Activated T-helper 1 cell treated with Interleukin-2 at 50 U/mL for 16 hours (primary cell): ENCODE measurements at places on chromosomes 3 and 15.

GRCh38 chr15:74377831-74378766 is 10.7 kb upstream of the CYP11A1 start:
- DNase-seq: no peak

GRCh38 chr3:34107669-34108068 is 309.2 kb downstream of the PDCD6IP start:
- DNase-seq: no peak

GRCh38 chr3:73626106-73626505 is 1.4 kb upstream of the PDZRN3 start:
- no peak for DNase-seq

- no peak for DNase-seq
Observed at GRCh38 chr3:102079809-102080197, 230.5 kb downstream of the NFKBIZ start.

GRCh38 chr3:115194476-115194875 is 47.4 kb upstream of the ZBTB20 start:
- DNase-seq: no peak

DNA sequence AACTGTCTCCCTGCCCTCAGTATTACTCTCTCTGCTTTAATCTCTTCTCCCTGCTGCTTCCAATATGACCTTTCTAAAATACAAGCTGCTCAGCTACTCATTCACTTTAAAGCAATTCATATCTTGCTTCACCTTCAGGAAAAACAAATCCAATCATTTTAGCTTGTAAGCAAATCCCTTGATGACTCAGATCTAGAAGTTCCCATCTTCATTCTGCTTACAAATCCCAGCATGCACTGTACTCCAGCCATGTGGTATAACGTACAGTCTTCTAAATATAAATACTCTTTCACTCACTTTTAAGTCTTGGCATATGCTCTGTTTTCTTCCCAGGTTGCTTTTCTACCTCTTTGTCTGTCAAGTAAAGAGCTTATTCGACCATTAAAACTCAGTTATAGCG is 1009.1 kb upstream of the SEMA6D start:
- no peak for DNase-seq

DNA sequence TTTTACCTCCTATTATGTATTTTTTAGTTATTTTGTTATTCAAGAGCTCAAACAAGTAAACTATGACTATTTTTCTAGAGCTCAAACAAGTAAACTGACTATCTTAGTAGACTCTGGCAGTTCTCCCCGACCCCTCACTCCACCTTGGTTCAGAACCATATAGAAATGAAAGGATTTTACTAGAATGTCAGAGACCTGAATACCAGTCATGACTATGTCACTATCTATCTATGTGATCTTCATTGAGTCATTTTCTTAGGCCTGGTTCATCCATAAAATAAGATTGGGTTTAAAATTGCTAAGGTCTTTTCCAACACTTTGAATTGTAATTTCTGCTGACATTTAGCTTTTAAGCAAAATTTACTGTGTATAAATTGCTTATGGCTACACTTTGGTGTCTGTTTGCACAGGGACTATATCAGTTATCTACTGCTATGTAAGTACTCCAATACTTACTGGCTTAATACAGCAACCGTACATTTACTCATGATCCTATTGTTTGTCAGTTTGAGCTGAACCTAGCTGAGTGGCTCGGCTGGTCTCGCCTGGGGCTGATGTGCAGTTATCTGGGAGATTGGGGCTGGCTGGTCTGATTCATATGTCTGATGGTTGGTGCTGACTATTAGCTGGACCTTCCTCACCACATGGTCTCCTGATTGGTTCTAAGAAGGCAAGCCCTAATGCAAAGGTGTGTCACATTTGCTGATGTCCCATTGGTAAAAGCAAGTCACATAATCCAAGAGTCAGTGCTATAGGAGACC is 37.0 kb downstream of the RASA2 start:
- no peak for DNase-seq

- DNase-seq: no peak
Observed at GRCh38 chr15:82999426-82999825, 12.0 kb downstream of the C15orf40 start.

DNA sequence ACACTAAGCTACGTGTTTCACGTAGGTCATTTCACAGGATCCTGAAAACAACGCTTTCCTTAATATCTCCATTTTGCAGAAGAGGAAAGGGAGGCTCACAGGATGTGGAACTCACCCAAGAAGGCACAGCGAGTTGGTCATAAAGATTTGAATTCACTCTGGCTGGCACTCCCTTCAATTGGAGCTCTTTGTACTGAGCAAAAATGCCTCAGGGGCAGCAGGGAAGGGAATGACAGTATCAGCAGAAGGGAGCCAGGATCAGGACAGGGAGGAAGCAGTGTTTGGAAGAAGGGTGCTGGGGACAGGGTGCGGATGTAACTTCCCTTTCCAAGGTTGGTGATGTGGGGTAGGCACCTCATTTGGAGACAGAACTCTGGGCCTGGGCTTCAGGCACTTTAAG is 1.1 kb upstream of the ST6GAL1 start:
- DNase-seq: no peak

DNA sequence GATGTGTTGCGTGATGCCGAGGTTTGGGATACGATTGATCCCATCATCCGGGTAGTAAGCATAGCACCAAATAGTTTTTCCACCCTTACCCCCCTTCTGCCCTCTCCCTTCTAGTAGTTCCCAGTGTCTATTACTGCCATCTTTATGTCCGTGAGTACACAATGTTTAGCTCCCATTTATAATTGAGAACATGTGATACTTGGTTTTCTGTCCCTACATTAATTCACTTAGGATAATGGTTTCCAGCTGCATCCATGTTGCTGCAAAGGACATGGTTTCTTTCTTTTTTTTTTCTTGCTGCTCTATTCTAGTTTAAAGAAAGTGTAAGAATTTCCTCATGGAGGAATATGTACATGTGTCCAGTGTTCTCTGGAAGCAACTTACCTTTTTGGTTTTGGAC is 51.8 kb downstream of the NSUN3 start:
- DNase-seq: no peak

- DNase-seq: no peak
Observed at GRCh38 chr3:81592101-81592500, 169.3 kb downstream of the GBE1 start.

GRCh38 chr3:134849561-134849960 is 54.5 kb downstream of the EPHB1 start:
- DNase-seq: no peak

- no peak for DNase-seq
Observed at GRCh38 chr3:114597012-114597411, 303.2 kb downstream of the TIGIT start.

GRCh38 chr3:134364061-134364935 is 9.9 kb downstream of the AMOTL2 start:
- no peak for DNase-seq

DNA sequence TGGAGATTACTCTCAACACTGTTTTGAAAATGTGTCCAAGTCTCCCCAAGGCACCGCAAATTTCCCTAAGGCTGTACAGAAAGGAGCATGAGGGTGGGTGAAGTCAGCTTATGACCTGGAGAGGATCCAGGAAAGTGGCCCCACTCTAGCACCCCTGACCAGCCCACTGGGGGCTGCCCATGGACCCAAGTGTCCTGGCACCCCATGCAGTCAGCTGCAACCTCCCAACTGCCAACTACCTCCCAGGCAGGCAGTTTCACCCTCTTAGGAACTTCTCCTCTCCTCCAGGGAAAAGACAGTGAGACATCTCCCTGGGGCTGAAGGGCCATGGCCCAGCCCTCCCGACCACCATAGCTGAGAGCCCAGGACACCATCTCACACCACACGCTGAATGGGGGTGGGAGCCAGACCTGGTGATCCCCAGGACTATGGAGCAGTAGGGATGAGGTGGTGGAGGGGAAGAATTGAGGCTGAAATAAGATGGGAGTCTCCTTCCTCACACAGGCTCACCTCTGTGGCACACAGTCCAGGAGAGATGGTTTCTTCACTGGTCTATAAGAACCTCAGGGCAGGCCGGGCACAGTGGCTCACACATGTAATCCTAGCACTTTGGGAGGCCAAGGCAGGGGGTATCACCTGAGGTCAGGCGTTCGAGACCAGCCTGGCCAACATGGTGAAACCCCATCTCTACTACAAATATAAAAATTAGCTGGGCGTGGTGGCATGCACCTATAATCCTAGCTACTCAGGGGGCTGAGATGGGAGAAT is 104.4 kb downstream of the DAPK2 start:
- no peak for DNase-seq
